ENCODE measurements at places on chromosomes 4 and X.

GRCh38 chr4:64582492-64582891, 173.2 kb upstream of the TECRL start:
- DNase-seq, result no peak

DNA sequence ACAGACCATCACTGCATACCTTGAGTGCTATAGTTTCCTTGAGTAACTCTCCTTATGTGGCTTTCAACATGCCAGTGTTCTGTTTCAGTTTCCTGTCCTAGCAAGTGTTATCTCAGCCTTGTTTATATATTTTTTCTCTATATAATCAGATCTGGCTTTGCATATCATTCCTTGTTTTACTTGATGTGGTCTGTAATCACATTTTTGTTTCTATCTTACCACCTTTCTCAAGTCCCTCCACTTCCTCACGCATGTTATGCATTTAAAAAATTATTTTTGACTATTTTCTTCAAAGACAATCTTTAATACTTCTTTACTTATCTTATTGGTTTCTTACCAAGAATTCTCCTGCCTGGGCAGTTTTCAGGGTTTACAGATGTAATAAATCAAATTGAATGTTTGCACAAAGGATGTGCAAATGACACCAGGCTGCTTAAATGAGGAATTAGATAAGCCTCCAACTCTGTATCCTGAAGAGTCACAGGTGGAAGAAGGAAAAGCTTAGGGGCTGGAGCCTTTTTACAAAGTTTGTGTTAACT, 351.2 kb downstream of the BMPR1B start:
- no peak for DNase-seq

DNA sequence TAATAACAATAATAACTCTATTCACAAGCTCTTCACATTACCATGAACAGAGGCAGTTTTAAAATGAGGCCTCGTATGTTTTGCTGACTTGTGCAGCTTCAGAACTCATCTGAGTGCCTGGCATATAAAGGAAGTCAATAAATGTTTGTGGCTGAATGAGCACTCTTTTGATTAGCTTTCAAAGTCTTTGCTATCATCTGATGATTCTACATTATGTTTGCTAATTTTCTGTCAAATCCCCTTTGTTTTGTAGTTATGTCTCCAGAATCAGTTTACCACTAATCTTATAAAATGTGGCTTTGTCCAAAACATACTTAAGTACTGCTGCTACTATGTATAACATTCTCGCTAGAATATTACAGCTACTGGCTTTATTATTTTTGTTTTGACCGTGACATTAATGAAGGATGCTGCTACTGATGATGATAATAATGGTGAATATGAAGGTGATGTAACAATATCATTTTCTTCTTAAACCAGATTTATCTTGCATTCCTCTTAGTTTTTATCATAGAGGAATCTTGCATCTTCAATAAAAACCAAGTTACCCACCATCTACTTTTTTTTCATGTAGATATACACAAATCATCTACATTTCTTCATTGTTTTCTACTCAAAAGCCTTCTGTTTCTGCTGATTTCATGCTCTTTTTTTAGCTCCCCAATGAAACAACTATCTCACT, 384.5 kb downstream of the NAF1 start:
- no peak for DNase-seq

DNA sequence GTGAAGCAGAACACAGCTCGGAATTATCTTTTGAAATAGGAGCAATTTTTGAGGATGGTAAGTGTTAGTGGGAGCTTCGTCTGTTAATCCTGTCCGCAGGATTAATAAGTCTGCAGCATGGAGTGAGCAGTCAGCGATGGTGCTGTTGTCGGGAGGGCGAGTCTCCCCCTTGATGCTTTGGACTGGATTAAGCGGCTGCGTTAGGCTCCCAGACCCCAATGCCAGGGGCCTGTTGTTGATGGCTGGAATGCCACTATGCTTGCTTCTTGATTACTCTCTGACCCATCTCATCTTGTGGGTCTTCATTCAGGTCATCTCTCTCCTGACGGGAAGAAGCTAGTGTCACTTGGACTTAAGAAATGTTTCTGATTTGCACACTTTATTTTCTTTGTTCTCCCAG, 332.6 kb downstream of the ARHGAP10 start:
- no peak for DNase-seq

- DNase-seq, result no peak
Observed at GRCh38 chr4:151426513-151426912, 17.5 kb downstream of the FHIP1A start.

GRCh38 chr4:114156371-114156770, 176.9 kb upstream of the ARSJ start:
- DNase-seq, result no peak

GRCh38 chr4:185142564-185142911, 528 bp upstream of the SLC25A4 start:
- DNase-seq, result no peak

DNA sequence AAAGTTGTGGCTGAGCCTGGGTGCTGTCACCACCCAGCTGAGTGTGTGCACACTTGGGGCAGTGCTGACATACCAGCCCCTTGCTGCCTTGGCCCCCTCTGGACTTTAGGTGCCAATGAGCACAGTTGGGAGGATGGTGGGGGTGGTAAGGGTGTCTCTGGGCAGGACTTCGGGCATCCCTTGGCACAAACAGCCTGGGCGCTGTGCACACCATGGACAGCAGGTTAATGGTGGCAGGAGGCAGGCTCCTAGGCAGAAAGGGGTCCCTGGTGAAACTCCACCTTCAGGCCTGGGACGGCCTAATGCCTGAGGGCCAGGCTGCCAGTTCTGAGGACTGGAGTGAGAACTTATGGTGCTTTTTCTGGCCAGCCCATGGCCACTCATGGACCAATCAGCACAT, 32.4 kb upstream of the TEX13C start:
- DNase-seq, result no peak

DNA sequence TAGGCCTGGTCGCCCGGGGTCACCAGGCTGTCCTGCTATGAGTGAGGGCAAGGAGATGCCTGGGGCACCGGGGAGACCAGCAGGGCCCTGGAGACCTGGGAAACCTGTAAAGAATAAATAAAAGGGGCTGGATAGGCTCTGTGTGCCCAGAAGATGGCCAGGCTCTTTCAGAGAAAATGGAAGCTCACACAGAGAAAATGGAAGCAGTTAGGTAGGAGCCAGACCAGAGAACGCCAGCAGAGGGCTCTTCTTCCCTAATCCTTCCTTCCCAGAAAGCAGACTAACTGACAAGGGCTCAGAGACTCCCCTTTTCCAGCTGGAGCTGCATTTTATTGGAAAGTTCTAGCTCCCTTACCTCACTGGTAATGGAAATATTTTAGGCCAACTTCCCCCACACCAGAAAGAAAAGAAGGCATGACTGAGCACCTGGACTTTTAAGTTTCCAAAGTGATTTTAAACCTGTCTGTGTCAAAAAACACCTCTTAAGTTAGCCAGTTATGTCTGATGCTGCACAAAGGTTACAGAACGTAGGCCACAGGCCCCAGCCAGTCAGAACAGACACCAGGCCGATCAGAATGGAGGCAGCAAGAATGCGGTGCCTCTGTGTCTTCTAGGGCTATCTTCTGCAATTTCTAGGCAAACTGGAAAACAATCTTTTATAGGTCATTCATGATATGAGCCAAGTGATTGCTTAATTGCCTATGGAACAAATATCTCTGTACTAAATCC, 74.0 kb downstream of the ATG4A start:
- DNase-seq, result no peak

DNA sequence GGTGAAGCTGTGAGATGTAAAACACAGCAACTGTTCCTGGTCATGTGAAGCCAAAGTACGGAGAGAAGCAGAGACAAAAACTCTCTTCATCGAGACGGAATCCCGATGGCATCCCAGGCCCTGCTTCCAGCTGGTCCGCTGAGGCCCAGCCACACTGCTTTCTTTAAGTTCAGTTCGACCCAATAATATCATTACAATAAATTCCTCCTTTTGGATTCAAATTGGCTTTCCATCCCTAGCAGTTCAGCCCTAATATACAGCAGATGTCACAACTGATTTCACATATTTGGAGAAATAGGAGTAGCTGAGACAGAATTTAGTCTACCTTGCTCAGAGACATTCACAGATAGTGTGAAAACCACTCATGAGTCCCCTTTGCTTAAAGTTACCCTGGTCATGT, 98.3 kb upstream of the SPRY1 start:
- no peak for DNase-seq

DNA sequence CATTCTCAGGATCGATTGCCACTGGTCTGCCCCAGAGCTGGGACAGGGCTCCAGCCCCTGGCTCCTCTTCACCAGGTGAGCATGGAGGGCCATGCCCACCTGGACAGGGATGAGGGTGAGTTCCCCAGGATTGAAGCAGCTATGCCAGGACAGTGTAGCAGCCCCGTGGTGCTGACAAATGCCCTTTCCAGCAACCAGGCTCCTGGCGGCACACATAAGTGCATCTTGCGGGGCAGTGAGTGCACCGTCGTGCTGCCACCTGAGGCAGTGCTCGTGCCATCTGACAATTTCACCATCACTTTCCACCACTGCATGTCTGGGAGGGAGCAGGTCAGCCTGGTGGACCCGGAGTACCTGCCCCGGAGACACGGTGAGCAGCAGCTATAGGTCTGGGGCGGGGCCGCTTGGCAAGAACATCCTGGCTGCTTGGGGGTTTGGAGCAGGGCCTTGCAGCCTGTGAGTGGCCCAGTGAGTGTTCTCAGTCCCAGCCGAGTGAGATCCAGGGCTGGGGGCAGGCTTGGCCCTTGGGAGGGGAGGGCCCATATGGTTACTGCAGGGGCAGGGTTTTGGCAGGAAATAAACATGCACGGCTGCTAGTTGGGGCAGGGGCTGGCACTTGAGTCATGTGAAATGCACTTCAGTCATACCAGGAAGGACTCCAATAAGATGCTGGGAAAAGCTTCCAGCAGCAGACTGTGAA, 6.1 kb downstream of the IL9R start:
- no peak for DNase-seq

- DNase-seq, result no peak
Observed at GRCh38 chr4:153265306-153266047, 61.2 kb downstream of the TRIM2 start.

- DNase-seq, result no peak
Observed at GRCh38 chr4:125266901-125267604, 47.7 kb upstream of the FAT4 start.

- DNase-seq, result no peak
Observed at GRCh38 chr4:74323663-74324062, 15.4 kb downstream of the EPGN start.

DNA sequence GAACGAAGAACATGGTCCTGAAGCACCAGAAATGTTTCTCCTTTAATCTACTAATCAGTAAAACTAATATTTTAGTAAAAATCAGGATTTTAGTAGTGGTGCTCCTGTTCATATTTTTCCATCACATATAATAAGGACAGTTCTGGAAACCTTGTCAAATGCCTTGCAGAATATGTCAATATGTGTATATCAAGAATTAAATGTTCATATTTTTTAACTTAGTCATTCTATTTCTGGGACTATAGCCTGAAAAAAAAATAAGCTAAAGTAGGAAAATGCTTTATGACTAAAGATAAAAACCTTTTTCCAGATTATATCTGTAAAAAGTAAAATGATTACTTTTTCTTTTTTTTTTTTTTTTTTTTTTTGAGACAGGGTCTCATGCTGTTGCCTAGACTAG, 65.1 kb downstream of the MAB21L2 start:
- DNase-seq, result no peak

DNA sequence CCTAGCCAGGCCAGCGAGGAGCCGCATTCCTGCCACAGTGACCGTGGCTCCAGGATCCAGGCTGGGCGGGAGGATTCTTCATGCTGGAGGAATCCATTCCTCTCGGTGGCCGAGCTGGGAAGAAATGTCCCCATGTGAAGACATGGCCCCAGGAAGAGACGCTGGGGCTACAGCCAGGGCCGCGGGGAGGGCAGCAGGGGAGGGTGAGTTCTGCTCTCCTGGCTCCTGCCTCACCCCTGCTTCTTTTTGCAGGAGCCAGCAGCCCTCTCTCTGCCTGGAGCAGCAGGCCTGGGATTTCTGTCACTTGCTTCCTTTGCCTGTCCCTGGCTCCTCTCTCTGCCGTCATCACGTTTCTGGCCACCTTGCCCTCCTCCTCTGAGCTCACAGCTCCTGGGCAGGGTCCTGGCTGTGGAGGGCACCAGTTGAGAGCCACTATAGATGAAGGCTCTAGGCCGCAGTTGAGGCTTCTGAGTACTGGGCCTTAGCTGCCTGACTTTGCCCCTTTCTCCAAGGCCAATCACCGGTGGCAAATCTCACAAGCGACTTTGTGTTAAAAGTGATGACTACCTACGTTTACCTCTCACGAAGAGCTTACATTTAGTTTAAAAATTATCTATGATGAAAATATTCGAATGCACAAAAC, 48.3 kb downstream of the ENPP6 start:
- DNase-seq, result no peak

DNA sequence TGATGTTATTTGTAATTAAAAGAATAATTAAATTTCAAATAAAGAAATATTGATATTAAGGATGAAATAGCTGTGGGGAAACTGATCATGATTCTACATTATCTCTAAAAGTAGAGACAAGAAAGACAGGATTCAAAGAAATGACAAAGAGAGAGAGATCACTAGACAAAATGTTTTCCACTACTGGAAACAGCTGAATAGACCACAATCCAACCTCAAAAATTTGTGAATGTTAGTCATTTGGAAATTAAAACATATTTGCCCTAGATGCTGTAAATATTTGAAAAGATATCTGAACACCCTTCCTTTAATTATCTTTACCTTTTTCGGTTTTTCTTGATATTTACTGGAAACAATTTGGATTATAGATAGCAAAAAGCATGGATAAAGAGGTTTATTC, 414.9 kb downstream of the CENPC start:
- DNase-seq, result no peak

Measured in Right ventricle myocardium inferior (tissue), 1 donor.